ENCODE measurements at places on chromosomes 5 and 9.

DNA sequence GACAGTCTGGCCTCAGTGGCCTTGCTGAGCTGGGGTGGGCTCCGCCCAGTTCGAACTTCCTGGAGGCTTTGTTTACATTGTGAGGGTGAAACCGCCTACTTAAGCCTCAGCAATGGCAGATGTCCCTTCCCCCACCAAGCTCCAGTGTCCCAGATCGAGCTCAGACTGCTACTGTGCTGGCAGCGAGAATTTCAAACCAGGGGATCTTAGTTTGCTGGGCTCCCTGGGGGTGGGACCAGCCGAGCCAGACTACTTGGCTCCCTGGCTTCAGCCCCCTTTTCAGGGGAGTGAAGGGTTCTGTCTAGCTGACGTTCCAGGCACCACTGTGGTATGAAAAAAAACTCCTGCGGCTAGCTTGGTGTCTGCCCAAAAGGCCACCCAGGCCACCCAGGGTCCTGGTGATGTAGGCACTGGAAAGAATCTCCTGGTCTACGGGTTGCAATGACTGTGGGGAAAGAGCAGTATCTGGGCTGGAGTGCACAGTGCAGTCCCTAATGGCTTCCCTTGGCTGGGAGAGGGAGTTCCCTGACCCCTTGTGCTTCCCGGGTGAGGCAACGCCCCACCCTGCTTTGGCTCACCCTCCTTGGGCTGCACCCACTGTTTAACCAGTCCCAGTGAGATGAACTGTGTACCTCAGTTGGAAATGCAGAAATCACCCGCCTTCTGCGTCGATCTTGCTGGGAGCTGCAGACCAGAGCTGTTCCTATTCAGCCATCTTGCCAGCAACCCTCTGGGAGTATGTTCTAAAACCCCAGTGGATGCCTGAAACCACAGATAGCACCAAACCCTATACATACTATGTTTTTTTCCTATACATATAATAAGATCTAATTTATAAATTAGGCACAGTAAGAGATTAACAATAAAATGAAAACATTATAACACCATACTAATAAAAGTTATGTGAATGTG is 95.5 kb downstream of the TMEM161B start:
- DNase-seq, result no peak

DNA sequence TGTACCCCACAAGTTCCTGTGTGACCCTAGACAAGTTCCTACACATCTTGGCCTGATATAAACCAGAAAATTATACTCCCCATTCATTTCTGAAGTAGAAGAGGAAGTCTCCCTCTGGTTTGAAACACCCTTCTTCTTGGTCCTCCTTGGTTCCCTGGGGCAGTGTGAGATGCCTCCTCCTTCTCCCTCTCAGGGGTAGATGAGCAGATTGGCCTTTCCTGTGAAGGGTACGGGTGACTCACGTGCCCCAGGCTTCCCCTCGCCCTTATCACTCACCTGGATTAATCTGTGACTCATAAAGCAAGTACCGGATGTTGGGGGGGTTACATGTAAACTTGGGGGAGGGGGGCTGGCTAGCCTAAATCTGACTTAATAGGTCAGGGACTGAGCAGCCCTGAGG is 11.1 kb upstream of the AQP3 start:
- DNase-seq, result peak; percentile 92

DNA sequence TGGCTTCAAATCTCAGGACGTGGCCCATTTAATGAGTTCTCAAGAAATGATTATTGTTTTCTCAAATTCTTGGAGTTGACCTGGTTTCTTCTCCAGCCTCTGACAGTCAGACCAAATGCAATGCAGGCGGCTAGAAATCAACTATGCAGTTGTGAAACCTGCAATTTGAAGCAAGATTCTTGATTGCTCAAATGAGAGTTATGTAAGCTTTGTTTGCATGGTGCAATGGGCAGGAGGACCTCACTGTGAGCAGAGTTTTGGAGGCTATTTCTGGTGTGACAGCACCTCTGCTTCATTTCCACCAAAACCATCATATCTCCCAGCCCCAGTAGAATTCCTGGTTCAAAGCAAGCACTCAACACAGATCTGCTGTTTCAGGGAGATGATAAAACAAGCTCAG is 500.0 kb upstream of the KLF4 start:
- no peak for DNase-seq

DNA sequence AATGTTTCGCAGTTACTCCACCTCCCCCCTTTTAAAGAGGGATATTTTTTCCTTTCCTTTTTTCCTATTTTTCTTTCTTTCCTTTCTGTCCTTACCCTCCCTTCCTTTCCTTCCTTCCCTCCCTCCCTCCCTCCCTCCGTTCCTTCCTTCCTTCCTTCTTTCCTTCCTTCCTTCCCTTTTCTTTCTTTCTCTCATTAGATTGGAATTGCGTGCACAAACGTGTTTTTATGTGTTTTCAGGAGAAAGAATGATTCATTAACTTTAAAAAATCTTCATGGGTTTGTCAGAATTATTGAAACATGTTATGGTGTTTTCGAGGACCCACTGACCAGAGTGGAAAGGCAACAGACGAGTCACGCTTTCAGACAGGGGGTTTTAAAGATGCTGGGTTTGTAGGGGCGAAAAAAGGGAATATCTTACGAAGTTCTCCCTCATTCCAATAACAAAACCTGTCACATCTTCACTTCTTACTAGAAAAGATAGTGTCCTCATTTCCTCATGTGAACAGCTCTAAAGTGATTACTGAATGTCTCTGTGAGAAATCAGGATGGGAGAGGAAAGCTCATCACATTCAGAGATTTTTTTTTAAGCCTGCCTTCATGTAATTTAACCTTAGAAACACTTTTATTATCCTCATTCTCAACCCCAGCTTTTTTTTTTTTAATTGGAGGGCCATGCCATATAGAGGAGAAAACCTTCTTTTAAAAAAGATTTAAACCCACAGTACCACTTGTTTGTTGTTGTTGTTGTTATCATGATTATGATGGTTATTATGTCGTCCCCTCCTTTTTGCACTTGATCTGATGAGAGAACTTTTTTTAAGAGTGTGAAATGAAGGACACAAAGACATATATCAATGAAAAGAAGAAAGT is 21.9 kb downstream of the NR2F1 start:
- DNase-seq, result no peak

DNA sequence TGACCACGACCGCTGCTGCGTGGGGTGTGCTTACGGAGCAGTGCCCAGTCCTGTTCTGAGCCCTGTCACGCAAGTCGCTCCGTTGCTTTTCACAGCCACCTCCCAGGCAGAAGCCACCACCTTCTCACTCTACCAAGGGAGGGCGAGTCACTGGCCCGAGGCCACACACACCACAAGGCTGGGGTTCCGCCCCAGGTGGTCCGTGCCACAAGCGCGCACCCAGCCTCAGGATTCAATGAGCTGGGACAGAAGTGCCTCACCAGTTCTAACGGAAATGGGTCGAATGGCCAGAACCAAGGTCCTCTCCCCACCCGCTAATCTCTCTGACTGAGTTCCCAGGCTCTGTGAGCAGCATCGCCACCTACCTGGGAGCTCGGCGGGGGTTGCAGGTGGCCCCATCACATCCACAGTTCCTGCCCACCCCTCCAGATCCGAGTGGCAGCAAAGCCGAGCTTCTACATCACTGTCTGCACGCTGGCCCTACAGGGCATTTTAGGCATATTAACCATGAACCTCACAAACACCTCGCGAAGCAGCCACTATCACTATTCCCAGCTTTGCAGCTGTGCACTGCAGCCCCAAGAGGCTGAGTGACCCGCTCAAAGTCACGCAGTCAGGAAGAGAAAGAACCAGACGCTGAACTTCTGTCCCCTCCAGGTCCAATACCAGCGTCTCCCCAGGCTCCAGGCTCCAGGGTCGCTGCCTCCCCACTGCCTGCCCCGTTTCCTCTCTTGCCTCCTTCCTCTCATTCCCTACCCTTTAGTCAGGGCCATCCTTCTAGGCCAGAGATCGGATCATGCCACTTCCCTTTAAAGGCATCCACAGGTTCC is 92.1 kb upstream of the PHYKPL start:
- DNase-seq, result no peak

- DNase-seq, result no peak
Observed at GRCh38 chr5:16413166-16413860, 52.3 kb downstream of the ZNF622 start.

DNA sequence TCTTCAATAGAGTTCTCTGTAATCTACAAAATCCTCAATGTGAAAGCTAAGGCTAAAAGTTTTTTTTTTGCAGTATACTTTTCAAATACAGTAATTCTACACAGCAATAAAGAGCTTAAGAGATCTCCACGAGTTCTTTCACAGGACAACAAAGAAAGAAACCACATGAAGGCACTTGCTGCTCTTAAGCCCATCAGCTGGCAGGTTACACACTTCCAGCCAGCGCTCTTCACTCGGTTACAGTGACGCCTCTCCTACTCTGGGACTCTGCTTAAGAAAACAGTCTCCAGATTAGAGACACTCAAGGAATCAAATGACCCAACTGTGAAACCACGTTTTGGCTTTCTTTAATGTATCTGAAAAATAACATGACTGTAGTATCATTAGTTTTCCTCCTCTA is 85.0 kb downstream of the ROR2 start:
- DNase-seq, result no peak

GRCh38 chr5:143208781-143209510 is 194.5 kb downstream of the NR3C1 start:
- no peak for DNase-seq

DNA sequence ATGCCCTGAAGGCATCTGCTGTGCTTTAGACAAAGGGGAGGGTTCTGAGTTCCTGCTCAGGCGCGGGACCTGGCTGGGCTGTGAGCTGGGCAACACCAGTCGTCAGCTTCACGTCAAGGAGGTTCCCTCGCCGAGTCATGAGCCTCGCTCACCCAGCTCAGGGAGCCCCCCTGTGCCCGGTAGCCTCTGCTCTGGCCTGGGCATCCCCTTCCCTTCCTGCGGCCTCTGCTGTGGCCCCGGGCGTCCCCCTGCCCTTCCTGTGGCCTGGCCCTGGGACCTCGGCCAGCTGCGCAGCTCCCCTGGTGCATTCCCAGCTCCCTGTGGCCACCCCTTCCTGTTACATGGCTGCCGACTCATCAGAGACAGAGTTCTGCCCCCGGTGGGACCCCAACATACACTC is 29.8 kb downstream of the TERT start:
- no peak for DNase-seq

GRCh38 chr9:33903157-33903780 is 86.3 kb downstream of the UBE2R2 start:
- no peak for DNase-seq

GRCh38 chr5:116133281-116133680 is 48.5 kb downstream of the COMMD10 start:
- no peak for DNase-seq

- DNase-seq, result no peak
Observed at GRCh38 chr5:97067296-97067850, 75.0 kb downstream of the LIX1 start.

- no peak for DNase-seq
Observed at GRCh38 chr9:113705306-113705927, 170.7 kb upstream of the ZNF618 start.

GRCh38 chr9:25603106-25603505 is 75.1 kb downstream of the TUSC1 start:
- no peak for DNase-seq

DNA sequence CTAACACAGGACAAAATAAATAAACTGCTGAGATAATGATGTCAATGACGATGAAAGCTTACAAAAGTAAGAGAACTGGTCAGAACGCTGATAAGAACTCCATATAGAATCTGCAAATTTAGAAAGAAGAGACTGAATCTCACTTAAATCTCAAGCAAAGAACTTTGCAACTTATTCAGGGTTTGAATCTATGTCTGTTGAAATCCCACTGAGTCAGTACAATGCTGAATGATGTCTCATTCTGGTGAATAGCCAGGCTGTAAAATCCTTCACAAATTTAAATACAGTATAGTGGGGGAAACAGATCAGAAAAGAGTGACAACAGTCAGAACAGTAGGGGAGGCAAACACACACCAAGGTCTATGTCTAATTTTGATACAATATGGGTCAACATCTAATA is 38.9 kb upstream of the NR3C1 start:
- no peak for DNase-seq

- no peak for DNase-seq
Observed at GRCh38 chr5:75513841-75514240, 2.1 kb downstream of the POLK start.

- no peak for DNase-seq
Observed at GRCh38 chr9:4670591-4670990, 4.3 kb upstream of the SPATA6L start.

DNA sequence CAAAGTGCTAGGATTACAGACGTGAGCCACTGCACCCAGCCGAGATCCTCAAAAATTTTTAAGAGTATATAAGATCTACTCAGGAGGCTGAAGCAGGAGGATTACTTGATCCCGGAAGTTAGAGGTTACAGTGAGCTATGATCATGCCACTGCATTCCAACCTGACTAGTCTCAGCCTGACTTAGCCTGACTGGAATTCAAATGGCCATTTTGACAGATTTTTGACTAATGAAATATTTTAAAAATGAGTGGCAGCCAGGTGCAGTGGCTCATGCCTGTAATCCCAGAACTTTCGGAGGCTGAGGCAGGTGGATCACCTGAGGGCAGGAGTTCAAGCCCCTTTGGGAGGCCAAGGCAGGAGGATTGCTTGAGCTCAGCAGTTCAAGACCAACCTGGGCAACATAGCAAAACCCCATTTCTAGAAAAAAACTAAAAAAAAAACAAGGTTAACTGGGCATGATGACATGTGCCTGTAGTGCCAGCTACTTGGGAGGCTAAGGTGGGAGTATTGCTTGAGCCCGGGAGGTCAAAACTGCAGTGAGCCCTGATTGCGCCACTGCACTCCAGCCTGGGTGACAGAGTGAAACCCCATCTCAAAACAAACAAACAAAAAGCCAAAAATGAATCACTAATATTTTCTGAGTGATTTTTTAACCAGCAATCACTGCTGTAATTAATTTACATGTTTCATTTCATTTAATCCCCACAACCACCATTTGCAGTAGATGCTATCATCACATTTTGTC is 16.6 kb downstream of the ATOX1 start:
- DNase-seq, result no peak

DNA sequence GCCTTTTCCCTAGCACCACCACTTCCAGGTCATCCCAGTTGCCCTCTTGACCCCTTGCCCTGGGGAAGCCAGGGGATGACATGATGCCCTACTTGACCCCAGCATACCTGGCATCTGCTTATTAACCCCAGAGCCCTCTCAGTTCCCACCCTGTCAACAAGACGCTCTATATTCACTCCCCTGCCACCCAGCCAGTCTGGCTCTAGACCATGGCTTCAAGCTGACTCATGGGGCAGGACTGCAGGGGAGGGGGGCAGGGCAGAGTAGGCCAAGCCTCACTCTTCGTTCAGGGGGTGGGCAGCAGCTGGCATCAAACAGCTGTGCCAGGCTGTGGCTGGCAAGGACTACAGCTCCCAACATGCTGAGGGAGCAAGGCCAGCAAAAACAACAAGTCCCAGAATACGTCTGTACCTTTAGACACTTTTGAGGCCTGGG is 5.3 kb downstream of the ATOSB start:
- DNase-seq, result peak; percentile 19

- no peak for DNase-seq
Observed at GRCh38 chr5:16326137-16326536, 139.5 kb downstream of the ZNF622 start.

GRCh38 chr5:126970517-126971017 is 59.8 kb downstream of the MARCHF3 start:
- no peak for DNase-seq

DNA sequence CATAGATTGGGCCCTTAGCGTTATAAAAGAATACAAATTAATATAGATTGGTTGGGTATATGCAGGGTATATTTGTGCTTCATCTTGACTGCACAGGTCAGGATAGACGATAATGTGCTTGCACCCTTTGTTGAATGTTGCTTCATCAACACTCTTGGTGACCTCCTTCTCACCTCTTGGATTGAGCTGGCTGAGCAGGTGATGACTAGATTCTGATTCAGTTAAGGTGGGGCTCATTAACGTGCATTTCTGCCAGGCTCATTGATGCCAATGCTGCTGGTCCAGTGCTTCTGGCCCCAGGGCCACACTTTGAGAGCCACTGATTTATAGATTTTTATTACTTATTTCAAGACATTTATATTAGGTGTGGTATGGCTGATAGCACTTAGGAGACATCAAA is 27.7 kb downstream of the PCSK5 start:
- no peak for DNase-seq
